Muscle of leg (tissue), 16 donors: ENCODE measurements at places on chromosomes 6 and 20. TPM values are rescaled to one million over a fixed set of nuclear protein-coding genes. Genes with fewer than 3 reads are reported as not detected.
A peak's percentile ranks its signal among the peaks of the same experiment; 100 is the strongest.

APOBEC2 gene
- 638 TPM for polyA plus RNA-seq

KCNK16 gene
- not detected for polyA plus RNA-seq

ADAT2 gene
- polyA plus RNA-seq: 6.6 TPM

NOTCH4 gene
- 18.9 TPM for polyA plus RNA-seq

CEBPB gene
- polyA plus RNA-seq: 5.3 TPM

R3HDML gene
- not detected for polyA plus RNA-seq

CNR1 gene
- 0.78 TPM for polyA plus RNA-seq

LY6G5C gene
- polyA plus RNA-seq: 3.5 TPM

SSTR4 gene
- polyA plus RNA-seq: not detected

DNA sequence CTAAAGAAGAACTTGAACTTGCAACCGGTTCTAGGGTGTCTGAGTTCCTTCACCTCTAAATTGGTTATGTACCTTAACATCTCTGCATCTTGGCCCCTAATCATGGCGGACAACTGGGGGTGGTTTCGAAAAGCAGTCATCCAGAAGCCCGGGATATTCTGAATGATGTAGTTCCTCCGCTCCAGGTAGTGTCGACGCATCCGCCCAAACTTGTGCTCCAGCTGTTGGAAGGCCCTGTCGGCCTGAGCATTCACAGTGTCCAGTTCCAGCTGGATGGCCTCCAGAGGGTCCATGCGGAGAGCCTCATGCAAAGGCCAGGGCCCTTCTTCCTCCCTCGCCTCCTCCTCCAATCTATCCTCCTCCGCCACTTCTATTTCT lies 887 bp downstream of the TSPYL1 start:
- peak; percentile 90 for DNase-seq

GRCh38 chr6:66555082-66555481 lies 848.1 kb upstream of the EYS start:
- DNase-seq: no peak

DNA sequence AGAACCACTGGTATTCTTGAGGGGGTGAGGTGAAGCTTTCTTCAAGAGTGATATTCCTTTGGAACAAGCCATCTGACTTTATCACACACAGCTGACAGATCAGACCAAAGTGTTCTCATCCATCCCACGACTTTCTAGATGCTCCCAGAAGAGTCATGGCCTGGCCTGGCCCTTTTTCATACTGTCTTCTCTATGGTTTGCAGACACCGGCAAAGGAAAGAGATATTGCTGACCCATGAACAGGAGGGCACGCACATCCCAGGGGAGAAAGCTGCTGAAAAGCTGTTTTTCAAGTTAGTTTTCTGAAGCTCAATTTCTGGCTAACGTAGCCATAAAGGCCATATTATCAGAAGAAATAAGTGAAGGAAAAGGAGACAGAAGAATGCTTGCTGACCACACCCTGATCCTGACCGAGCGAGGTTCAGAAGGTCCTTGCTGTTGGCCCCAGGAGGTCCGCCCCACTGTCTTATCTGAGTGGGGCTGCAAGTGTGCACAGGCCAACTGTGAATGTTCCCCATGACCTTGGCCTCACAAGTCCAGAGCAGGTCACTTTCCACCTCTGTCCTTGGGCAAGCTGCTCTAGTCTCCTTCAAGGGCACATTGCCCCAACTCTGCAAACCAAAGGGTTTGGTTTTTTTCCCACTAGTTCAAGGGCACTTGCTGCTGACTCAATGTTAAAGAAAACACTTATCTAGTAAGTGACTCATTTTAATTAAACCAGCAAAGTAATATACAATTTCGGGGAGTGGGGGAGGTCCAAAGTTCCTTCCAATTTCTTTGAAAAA lies 2.0 kb downstream of the ACSS1 start:
- DNase-seq: no peak

DNA sequence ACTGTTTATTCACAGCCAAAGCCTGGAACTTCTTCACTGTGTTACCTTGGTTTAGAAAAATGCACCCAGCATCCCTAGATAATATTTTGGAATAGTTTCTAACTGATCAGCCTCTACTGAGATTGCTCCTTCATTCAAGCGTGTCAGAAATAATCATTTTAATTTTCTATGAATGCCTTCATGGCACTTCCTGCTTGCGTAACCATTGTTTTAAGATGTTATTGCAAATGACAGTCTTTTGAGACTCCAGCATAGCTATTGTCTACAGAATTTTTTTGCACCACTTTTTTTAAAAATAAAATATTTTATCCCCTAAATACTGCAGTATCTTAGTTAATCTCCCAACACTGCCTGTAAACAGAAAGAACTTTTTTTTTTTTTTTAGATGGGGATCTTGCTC lies 213.1 kb downstream of the PHACTR1 start:
- no peak for DNase-seq

GRCh38 chr6:7939184-7939863 lies 28.7 kb upstream of the TXNDC5 start:
- DNase-seq: no peak

DNA sequence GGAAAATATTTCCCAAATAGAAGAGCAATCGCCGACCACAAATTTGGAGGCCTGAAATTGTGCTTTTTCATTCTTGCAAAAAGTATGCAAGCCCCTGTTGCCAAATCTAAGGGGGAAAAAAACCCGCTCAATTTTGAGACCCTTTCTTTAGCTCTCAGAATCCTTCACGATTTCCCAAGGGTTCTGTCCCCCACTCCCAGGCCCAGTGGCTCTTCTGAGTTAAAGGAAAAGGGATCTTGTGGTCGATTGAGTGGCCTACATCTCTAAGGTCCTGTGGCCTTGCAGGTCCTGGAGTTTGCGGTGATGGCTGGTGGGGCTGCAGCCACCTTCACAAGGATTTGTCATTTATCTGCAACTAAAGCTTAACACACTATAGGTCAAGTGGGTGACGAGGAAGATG lies 1.8 kb downstream of the PAX1 start:
- DNase-seq: no peak

DNA sequence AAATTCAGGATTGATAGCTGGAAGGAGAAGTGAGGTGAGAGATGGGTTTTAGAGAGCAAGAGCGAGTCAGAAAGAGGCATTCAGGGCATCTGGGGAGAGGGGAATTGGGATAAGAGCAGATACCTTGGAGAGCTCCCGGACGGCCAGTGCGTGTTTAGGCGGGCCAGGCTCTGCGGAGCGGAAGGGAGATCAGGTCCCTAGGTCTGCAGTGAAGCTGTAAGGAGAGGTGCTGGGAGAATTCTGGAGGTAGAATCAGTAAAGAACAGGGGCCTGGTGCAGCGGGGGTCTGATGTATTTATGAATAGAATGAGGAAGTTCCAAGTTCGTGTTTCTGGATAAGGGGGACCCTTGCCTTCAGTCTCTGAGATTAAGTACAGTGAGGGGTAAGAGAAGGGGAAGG lies 47.4 kb upstream of the FAM83D start:
- DNase-seq: peak; percentile 51

- no peak for DNase-seq
Observed at GRCh38 chr6:136773473-136773796, 18.8 kb downstream of the MAP3K5 start.

DNA sequence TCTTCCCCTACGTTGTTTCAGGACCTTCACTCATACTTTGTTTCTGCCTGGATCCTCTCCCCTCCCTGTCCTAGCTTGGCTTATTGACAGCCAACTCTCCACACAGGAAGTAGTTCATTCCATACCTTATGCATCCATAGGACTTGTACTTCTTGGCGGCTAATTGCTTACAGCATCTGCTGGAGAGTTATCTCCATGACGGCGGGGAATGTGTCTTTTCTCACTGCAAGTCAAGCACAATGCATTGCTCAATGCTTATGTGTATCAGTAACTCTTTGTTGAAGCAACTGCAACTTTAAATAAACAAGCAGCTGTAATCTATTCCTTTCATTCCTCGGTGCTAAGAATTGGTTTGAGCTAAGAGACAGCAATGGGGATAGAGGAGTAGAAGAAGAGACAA lies 551.3 kb upstream of the EPHA7 start:
- no peak for DNase-seq

- no peak for DNase-seq
Observed at GRCh38 chr6:499617-500016, 108.1 kb downstream of the IRF4 start.

DNA sequence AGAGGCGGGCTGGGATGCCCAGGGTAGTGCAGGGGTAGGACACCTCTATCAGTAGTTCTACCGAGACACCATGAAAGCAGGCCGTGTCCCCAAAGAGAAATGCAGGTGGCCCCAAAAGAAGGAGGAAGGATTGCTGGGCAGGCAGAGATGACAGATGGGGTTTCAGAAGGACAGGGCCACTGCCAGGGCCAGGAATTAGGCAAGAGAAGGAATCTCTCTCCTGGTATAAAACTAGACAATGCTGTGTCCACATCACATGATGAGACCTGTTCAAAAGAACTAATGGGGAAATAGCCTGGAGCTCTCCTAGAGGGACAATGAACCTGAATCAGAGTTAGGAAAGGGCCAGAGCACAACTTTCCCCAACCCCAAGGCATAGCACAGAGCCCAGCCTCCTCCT lies 21.6 kb upstream of the VSX1 start:
- no peak for DNase-seq

- DNase-seq: no peak
Observed at GRCh38 chr6:142326540-142326939, 24.7 kb downstream of the ADGRG6 start.

- no peak for DNase-seq
Observed at GRCh38 chr6:159510141-159510540, 182.9 kb downstream of the SOD2 start.

GRCh38 chr6:109237077-109237985 lies 142.0 kb downstream of the CEP57L1 start:
- no peak for DNase-seq

DNA sequence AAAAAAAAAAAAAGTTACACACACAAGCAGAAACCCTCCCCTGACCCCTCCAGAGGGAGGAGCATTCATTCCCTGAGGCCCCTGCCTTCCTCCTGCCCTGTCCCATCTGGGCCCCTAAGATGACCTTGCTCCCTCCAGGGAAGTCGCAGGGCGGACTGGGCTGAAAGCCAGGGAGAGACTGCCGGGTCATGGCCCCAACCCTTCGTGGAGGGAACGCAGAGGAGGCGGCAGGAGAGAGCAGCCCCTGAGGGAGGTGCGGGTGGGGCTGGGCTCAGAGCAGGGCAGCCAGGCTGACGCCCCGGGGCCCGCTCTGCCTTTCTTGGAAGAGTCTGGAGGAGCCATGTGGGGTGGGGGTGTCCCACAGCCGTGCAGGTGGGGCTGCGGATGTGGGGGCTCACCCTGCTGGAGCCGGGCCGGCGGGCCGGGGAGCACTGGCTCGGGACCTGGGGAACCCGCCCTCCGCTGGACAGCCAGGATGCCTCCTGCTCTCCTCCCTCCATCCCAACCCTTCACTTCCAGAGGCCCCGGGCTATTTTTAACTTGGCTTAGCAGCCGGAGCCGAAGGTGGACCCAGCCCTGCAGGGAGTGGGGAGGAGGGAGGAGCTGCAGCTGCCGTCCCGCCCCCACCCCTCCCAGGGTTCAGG lies 15.0 kb upstream of the ABHD16B start:
- peak; percentile 96 for DNase-seq

DNA sequence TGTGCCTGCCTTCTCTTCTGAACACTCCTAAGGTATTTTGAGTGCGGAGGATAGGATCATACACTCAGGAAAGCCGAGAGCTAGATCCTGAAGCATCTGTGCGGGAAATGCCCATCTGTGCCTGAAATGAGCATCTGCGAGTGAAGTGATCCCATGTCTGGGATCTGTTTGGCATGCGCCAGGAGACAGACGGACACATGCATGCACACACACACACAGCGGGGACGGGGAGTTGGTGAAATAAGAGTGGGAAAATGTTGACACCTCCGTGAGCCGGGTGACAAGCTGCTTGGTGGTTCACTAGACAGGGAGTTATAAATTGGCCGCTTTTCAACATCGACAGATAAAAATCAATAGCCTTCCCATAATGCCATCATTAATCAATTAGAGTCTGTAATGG lies 13.8 kb downstream of the SYNJ2 start:
- DNase-seq: no peak

GRCh38 chr20:10448270-10449156 lies 13.4 kb downstream of the SLX4IP start:
- no peak for DNase-seq

- DNase-seq: no peak
Observed at GRCh38 chr20:49899541-49900383, 15.6 kb downstream of the SPATA2 start.

GRCh38 chr20:46572153-46572552 lies 21.7 kb upstream of the OCSTAMP start:
- DNase-seq: peak; percentile 74

- no peak for DNase-seq
Observed at GRCh38 chr20:62499758-62500236, 24.0 kb upstream of the GATA5 start.

DNA sequence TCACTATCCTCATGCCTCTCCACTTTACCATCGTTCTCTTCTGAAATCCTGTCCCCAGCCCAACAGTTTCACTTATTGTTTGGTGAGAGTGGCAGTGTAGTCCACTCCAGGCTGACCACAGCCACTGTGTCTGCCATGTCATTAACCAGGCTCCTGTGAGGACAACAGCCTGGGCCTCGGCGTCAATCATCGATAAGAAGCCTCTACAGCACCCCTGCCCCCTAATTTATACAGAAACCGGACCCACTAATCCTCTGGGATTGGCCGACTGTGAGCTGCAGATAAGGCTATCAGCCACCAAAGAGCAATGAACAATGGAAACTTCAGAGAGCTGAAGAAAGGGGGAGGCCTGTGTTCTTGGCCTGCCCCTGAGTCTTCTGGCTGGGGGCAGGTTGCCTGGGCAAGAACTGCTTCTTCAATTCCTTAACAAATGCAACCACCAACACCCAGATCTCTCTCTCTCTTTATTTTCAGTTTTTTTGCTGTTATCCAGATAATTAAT lies 3.4 kb downstream of the EGFL8 start:
- DNase-seq: peak; percentile 3

DNA sequence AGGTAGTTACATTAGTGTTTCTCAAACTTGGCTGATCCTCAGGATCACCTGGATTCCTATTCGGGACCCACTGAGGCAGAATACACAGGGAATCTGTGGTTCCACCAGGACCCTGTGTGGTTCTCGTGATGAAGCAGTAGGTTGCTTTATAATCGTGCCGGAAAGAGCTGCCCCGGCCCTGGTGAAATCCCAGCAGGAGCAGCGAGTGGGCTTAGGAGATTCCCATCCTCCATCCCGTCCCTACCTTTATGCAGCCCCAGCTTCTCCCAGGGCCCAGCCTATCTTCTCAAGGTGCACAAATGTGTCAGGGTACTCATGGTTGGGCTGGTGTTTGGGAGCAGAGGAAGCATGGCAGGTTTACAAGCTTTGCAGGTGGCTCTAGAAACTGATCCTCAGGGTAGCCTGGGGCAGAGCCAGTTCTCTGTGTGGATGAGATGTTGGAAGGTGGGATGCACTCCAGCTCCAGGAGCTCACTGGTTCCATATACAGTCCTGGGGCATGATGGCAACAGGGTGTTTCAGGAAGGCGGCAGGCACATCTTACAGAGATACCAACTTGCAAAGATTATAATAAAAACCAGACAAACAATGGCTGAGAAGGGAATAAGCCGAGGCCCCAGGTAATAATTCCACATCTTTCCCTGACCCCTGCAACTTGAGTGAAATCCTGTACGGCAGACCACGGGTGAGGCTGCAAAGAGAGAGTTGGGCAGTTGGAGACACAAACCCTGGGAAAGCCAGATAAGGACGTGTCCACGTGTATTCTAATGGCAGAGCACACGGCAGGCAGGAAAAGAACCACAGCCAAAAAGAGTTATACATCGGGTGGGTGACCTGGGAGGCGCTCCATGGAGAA lies 5.9 kb downstream of the SLC22A1 start:
- no peak for DNase-seq
